Stimulated activated CD4-positive, alpha-beta T cell treated with anti-CD3 and anti-CD28 coated beads, Interleukin-1b, Interleukin-23, amount 100 ng/mL, for 4 hours (primary cell): ENCODE measurements at places on chromosomes 5 and 9.
A peak's percentile ranks its signal among the peaks of the same experiment; 100 is the strongest.

- no peak for DNase-seq
Measured at GRCh38 chr5:116935561-116936162, 361.0 kb upstream of the SEMA6A start.

- no peak for DNase-seq
Measured at GRCh38 chr5:378301-378891, 56.9 kb downstream of the AHRR start.

GRCh38 chr9:38208206-38208901 is 139.3 kb upstream of the SHB start:
- no peak for DNase-seq

DNA sequence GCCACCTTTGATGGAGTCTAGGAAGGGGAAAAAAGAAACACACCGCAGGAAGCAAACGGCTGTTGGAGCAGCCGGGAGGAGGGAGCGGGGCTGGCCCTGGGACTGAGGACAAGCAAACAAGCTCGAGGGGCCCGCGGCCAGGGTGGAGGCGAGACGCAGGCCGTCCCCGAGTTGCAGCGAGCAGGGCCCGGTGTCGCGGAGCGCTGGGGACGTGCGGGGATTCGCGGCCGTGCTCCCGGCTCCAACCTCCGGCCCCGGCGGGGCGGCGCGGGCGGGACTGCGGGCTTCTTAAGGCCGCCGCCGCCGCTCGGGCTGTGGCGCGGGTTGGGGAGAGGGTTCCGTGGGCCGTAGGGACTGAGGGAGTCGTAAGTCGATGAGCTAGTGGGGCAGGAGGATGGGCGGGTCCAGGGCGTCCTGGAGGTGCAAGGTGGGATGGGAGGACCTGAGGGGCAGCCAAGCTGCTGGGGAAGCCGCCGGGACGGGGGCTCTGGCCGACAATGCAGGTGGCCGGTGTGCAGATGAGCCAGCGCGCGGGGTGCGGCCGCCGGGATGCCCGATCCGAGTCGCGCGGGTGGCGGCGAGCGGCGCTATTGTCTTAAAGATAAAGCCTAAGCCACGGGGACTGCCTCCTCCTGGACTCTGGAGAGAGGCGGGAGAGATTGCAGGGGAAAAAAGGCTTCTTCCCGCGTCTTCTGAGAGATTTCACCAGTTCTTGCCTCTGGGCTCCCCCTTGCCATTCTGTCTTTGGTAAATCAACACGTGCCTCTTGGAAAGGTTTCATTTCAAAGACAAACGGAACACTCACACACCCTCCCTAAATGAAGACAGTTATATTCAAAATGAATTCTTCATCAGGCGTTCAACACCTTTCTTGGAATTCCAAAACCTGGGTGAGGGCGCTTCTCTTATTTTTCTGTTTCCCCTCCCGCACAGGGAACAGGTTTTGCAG is 1.6 kb upstream of the HAPLN1 start:
- DNase-seq, result no peak

- no peak for DNase-seq
Measured at GRCh38 chr9:296411-296810, 81.7 kb downstream of the DOCK8 start.

DNA sequence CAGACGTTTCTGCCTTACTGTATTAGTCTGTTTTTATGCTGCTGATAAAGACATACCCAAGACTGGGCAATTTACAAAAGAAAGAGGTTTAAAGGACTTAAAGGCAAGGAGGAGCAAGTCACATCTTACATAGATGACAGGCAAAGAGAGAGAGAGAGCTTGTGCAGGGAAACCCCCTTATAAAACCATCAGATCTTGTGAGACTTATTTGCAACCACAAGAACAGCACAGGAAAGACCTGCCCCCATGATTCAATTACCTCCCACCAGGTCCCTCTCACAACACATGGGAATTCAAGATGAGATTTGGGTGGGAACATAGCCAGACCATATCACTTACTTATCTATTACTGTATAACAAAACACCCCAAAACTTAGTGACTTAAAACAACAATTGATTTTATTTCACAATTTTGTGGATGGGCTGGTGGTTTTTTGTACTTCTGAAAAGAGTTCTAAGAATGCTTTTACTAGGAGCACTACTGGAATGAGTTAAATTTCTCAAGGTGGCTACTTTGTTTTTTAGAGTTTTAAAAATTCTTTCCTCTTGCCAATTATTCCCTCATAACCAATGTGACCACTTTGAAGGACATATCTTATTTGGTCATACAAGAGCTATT is 10.3 kb downstream of the RUSC2 start:
- no peak for DNase-seq

GRCh38 chr5:33690374-33691135 is 201.2 kb downstream of the ADAMTS12 start:
- no peak for DNase-seq

DNA sequence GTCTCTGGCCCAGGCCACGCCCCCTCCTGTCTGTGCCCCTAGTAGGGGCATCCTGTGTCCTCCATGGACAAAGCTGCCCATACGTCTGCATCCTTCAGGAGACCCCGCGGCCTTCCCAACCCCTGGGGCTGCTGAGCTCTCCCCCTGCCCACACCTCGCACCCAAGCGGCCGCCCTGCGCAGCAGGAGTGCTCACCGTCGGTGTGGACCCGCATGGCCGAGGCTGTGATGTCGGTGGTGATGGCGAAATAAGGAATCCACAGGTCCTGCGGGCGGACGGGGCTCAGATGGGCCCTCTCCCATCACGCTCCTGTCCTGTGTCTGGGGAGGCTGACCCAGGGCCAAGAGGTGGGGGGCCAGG is 4.8 kb upstream of the NSMF start:
- no peak for DNase-seq

GRCh38 chr9:88387552-88388202 is 567 bp upstream of the SPIN1 start:
- DNase-seq, result peak; percentile 15

- DNase-seq, result no peak
Measured at GRCh38 chr5:74517700-74518099, 122.8 kb downstream of the ENC1 start.

GRCh38 chr9:38007016-38007415 is 62.0 kb downstream of the SHB start:
- no peak for DNase-seq

DNA sequence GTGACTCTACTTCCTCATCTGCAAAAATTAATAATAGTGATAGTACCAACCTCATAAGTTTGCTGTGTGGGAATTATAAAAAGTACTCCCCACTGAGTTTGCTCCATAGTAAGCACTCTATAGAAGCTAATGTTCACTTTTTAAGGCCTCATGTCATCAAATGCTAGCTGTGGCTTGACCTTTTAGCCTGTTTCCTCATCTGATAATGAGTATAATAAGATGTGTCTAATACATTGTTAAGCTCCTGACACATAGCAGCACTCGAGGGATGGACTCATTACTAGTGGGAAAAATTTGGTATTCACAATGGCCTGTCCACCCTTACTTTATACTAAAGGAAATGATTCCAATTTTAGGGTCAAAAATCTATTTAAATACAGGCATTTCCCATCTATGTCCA is 26.1 kb upstream of the CAST start:
- DNase-seq, result no peak

DNA sequence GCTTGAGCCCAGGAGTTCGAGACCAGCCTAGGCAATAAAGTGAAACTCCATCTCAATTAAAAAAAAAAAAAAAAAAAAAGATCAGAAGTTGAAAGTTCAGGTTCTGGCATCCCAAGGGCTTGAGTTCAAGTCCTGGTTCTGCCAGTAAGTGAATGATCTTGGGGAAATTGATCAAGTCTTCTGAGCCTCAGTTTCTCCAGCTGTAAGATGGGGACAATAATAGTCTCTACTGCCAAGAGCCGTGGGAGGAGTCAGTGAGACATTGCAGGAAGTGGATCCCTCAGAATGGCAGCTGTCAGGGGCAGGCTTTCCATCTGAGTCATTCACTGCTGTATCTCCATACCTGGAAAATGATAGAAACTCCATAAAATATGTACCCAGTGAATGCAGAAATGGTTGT is 37.8 kb upstream of the FUBP3 start:
- no peak for DNase-seq

- DNase-seq, result no peak
Measured at GRCh38 chr5:172395483-172395882, 58.8 kb downstream of the SH3PXD2B start.

DNA sequence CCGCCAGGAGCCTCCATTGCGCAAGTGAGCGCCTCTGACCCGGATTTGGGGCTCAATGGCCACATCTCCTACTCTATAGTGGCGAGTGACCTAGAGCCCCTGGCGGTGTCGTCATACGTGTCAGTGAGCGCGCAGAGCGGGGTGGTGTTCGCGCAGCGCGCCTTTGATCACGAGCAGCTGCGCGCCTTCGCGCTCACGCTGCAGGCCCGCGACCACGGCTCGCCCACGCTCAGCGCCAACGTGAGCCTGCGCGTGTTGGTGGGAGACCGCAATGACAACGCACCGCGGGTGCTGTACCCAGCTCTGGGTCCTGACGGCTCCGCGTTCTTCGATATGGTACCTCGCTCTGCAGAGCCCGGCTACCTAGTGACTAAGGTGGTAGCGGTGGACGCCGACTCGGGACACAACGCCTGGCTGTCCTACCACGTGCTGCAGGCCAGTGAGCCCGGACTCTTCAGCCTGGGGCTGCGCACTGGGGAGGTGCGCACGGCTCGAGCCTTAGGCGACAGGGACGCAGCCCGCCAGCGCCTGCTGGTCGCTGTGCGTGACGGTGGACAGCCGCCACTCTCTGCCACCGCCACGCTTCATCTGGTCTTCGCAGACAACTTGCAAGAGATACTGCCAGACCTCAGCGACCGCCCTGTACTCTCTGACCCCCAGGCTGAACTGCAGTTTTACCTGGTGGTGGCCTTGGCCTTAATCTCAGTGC is 1.9 kb downstream of the PCDHGB6 start:
- DNase-seq, result no peak

DNA sequence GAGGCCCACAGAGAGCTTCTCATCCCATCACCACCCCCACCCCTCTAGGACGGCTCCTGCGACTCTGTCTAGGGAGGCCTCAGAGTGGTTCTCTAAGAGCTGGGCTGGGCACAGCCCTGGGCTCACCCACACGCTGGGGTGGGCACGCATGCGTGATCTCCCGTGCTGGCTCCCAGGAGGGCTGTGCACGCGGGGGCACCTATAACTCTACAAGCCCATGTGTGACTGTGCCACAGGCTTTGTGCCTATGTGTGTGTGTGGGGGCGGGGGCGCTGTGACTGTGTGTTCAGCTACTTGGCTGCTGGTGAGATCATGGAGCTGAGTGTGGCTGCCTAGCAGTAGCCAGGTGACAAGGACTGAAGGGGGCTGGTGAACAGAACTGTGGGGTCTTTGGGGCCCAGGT is 32.2 kb downstream of the NDUFA8 start:
- no peak for DNase-seq

DNA sequence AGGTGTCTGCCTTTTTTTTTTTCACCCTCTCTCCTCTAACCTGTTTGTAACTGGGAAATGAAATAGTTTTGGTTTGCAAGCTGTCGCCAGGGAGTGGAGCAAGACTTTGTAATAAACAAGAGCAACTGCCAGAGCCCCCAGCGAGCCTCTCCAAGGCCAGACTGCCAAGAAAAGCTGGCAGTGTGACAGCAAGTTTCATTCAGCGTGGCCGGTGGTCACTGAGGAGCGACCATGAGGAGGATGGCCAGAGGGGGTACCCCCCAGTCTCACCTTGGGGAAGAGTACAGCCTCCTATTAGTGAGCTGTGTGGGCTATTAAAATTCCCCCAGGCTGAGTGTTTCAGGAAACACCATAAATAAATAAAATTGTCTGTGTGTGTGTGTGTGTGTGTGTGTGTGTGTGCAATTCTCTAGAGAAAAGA is 49.9 kb downstream of the ZFAND5 start:
- no peak for DNase-seq

GRCh38 chr5:34886392-34887119 is 28.7 kb downstream of the RAD1 start:
- no peak for DNase-seq

DNA sequence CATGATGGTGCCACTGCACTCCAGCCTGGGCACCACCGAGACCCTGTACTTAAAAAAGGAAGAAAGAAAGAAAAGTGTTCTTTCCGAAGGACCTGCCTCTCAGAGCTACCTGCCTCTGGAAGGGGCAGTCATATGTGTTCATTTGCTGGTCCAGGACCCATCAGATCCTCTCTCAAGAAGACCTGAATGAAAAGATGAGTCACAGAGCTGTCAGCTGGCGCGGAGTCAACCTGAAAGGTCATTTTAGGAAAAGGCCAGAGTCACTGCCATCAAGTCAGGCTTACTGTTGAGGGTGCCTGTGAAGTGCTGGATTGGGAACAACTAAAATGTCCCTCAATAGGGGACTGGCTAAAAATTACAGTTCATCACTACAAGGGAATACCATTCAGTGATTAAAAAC is 14.9 kb upstream of the HRH2 start:
- no peak for DNase-seq

- no peak for DNase-seq
Measured at GRCh38 chr5:154538492-154538891, 60.5 kb upstream of the HAND1 start.

GRCh38 chr9:132135456-132135855 is 26.4 kb upstream of the NTNG2 start:
- DNase-seq, result no peak

GRCh38 chr5:19498852-19499251 is 489.1 kb downstream of the CDH18 start:
- no peak for DNase-seq

- no peak for DNase-seq
Measured at GRCh38 chr9:116817762-116818161, 130.7 kb downstream of the TRIM32 start.

DNA sequence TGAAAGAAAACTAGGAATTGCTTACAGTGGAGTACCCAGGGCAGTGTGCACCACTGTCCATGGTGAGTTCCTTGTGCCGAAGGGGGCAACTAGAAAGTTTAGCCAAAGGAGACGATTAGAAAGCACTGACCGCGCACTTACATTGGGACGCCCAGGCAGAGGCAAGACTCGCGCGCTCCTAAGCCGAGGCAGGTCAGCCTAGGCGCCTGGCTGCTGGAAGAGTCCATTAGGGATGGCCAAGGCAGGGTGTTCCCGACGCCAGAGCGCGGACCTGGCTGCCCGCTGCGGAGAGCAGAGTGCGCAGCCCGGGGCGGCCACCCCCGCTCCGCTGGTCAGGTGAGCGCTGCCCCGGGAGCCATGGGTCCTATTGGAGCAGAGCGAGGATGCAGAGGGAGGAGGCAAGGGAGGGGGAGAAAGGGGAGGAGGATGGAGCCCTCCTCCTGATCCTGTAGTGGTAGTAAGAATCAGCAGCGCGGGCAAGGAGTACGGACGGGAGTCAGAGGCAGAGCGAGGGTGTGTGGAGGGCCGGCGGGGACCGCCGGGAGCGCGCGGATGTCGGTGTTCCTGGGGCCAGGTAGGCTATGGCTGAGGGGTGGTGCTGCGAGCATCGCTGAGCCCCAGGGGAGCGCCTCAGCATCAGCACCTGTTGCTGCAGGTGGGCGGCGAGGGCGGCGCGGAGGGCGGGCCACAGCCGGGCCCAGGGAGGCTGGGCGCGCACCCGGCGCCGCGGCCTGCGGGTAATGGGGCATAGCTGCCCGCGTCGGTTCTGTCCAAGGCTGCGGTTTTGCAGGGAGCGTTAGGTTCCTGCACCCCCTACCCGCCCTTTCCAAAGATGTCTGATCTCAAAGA is at the start of gene ADGRV1:
TSS of gene ADGRV1 (plus strand) at position 454 of the 849 bp plus-strand sequence. CDS start at position 553, 99 bp downstream.
- DNase-seq, result no peak

- no peak for DNase-seq
Measured at GRCh38 chr5:36928947-36929346, 52.4 kb downstream of the NIPBL start.
